ENCODE measurements at places on chromosomes 13 and 19.
A peak's percentile ranks its signal among the peaks of the same experiment; 100 is the strongest.

- DNase-seq: no peak
Measured at GRCh38 chr13:113535381-113535781, 44.9 kb upstream of the DCUN1D2 start.

- DNase-seq: no peak
Measured at GRCh38 chr19:13094771-13095392, 7.8 kb downstream of the LYL1 start.

- DNase-seq: no peak
Measured at GRCh38 chr13:24135674-24136300, 24.7 kb upstream of the SPATA13 start.

- no peak for DNase-seq
Measured at GRCh38 chr19:44003461-44004009, 778 bp downstream of the ZNF230 start.

DNA sequence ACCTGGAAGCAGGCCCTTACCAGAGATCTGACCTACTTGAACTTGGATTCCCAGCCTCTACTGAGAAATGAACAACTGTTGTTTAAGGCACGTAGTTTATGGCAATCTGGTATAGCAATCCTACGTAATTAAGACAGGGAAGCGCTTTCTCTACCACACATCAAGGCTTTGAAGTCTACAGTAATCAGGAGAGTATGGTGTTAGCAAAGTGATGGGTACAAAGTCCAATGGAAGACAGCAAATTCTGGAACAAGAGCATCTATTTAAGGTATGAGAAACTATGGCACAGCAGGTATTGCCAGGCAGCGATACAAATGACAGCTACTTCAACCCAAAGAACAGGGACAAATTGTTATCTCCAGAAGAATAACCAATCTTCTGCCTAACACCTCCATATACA lies 3.1 kb downstream of the ZNF563 start:
- DNase-seq: no peak

- DNase-seq: peak; percentile 16
Measured at GRCh38 chr19:3365836-3366752, at the start of gene NFIC. Gene NFIC, plus strand, starts transcription at chr19:3366583. Its CDS starts 54 bp downstream, at chr19:3366637.

GRCh38 chr19:35655600-35655999 lies 7.5 kb downstream of the COX6B1 start:
- DNase-seq: no peak

- no peak for DNase-seq
Measured at GRCh38 chr19:54449701-54450069, 686 bp downstream of the LENG8 start.

DNA sequence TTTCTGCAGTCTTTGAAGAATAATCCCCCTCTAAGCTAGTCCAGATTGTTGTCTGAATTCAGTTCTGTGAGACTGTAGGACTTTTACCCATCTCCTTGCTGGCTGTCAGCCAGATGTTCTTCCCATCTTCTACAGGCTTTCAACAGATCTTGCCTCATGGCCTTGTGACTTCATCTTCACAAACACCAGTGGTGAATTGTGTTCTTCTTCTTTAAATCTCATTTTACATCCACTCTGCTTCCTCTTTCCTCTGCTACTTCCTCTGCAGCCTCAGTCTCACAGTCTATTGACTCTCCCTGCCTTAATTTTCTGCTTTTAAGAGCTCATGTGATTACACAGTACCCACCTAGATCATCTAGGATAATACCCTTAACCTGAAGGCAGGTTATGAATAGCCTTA lies 859.0 kb upstream of the SLITRK1 start:
- no peak for DNase-seq

- no peak for DNase-seq
Measured at GRCh38 chr13:92806215-92806614, 420.4 kb upstream of the GPC6 start.

- DNase-seq: no peak
Measured at GRCh38 chr13:42116225-42116624, 67.8 kb downstream of the DGKH start.

GRCh38 chr13:99467764-99468163 lies 33.5 kb upstream of the TM9SF2 start:
- no peak for DNase-seq

DNA sequence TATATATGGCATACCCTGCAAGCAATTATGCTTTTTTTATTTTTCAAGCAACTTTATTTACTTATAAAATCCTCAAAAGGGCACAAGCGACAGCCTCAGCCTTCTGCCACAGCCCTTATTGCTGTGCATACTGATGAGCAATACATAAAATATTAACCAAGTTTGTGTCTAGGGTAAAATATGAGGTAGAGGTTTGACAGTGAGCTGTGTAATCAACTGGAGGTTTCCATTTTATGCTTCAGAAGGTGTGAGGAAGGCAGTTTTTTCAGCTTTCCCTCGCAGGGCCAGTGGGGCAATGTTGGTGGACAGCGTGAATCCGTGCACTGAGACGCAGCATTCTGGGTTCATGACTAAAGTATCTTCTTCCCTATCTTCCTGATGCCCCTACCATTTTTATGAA lies 310.4 kb downstream of the IRS2 start:
- DNase-seq: no peak

- DNase-seq: no peak
Measured at GRCh38 chr13:31794452-31794851, 55.1 kb downstream of the RXFP2 start.

DNA sequence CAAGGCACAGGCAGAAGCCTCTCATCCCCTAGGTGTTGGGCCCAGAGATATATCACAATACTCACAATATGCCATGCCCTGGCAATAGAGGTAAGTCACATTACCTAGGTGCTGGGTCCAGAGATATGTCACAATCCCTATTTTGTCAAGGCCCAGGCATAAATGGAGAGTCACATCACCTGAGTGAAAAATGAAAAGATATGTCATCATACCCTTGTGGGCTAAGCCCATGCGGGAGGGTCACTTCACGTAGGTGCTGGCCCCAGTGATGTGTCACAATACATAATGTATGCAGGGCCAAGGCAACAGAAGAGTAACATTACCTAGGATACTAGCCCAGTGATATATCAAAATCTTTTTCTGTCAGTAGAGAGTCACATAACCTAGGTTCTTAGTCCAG lies 127.0 kb downstream of the ZNF675 start:
- no peak for DNase-seq

DNA sequence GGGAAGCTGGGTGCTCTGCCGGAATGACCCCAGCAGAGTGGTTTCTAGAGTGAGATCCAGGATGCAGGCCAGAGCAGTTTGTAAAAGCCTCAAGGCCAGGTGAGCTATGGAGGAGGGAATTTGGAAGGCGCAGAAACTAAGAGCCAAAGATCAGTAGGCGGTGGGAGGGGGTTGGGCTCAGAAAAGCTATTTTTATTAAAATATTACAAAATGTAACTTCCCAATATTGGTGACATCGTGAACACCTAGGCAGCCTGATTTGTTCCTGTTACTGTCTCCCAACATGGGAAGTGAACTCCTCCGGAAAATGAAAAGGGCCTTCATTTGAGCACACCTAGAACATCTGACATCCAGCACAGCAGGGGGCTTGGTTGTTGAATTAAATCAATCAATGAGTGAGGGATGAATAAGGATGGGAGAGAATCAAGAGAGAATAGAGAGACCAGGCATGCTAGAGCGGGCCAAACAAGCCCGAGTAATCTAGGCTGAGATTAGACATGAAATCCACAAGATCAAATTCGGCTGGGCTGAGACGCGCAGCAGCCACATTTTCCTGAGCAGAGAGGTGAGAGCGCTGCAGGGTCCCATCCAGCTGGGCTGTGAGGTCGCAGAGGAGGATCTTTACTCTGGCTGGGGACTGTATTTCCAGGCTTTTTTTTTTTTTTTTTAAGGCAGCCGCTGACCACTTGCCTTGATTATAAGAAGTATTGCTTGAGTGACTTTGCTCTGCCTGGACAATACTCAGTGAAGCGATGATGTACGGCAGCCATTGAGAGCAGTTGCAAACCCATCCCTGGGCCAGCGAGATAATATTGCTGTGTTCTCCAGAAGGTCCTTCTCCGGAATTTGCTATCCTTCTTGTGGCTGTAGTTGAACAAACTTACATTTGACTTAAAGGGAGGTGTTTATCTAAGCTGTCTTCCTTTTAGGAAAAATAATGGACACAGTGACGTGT lies 178.0 kb upstream of the KL start:
- no peak for DNase-seq

DNA sequence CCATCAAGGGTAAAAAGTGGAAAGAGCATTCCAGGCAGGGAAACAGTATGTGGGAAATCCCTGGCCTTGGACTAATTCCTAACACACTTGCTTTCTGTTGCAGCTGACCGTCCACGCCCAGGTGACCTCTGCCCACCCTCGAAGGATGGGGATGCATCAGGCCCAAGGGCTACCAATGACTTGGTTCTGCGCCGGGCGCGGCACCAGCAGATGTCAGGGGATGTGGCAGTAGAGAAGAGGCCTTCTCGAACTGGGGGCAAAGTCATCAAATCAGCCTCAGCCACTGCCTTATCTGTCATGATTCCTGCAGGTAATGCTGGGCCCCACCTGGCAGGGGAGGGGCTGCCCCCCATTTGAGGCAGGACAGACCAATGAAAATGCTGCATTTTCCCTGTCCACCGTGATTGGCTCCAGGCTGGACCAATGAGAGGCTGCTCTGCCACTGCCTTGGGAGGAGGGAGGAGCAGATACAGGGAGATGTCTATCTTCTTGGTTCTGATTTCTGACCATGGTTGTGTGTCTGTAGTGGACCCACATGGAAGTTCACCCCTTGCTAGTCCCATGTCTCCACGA lies 12.6 kb downstream of the DNASE2 start:
- DNase-seq: no peak

GRCh38 chr13:58823701-58824100 lies 1192.2 kb downstream of the PCDH17 start:
- no peak for DNase-seq

DNA sequence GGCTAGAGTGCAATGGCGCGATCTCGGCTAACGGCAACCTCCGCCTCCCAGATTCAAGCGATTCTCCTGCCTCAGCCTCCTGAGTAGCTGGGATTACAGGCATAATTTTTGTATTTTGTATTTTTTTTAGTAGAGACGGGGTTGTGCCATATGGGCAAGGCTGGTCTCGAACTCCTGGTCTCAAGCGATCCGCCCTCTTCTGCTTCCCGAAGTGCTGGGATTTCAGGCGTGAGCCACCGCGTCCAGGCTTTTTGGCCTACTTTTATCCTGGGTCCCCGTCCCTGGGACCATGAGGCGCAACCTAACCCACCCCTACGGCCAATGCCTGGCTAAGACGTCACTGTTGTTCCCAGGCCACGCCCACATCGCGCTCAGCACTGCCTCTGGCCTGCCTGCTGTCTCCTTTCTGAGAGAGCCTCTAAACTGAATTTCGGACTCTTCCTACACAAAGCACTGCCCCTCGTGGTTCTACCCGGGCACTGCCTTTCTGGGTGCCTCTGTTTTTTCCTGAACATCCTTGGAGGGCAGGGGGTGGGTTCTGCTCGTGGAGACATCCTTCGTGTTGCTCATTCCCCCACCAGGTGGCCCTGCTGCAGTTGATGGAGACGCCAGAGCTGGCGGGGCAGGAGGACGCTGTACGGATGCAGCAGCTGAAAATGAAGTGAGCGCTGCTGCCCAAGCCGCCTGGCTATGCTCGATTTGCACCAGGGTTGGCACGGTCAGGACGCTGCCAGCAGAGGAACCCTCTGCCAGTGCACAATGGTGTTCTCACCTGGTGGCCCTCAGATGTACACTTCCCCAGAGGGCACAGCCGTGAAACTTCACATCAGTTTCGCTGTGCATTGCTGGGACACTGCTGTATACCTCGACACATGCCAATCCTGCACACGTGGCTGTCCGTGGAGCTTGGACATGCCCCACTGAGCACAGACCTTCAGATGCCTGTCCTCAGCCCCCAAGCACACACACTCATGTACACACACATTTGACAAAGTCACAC lies 2.0 kb downstream of the REX1BD start:
- DNase-seq: no peak

DNA sequence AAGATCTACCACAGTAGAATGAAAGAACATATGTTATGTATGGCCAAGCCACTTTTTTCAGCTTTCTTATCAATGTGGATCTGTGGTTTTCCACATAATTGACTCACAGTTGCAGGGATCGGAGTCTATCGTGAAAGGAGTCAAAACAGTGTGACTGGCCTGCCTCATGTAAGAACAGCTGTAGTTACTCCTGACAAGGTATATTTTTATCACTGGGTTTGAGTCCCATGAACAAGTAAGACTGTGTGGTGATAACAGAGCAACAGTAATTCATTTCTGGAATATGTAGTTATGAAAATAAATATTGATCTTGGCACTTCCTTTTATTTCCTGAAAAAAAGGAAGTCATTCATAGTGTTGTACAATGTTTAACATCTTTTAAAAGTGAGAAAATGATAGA lies 416.6 kb downstream of the KLF12 start:
- DNase-seq: no peak

GRCh38 chr19:21482863-21483276 lies 22.5 kb upstream of the ZNF429 start:
- peak; percentile 56 for DNase-seq

- no peak for DNase-seq
Measured at GRCh38 chr19:30023330-30023729, 81.3 kb downstream of the URI1 start.

- no peak for DNase-seq
Measured at GRCh38 chr19:34888091-34888490, 38.6 kb upstream of the ZNF30 start.

- DNase-seq: peak; percentile 68
Measured at GRCh38 chr19:51158474-51159129, 16.5 kb downstream of the SIGLEC7 start.

GRCh38 chr13:62525652-62526051 lies 1110.0 kb upstream of the PCDH20 start:
- no peak for DNase-seq

DNA sequence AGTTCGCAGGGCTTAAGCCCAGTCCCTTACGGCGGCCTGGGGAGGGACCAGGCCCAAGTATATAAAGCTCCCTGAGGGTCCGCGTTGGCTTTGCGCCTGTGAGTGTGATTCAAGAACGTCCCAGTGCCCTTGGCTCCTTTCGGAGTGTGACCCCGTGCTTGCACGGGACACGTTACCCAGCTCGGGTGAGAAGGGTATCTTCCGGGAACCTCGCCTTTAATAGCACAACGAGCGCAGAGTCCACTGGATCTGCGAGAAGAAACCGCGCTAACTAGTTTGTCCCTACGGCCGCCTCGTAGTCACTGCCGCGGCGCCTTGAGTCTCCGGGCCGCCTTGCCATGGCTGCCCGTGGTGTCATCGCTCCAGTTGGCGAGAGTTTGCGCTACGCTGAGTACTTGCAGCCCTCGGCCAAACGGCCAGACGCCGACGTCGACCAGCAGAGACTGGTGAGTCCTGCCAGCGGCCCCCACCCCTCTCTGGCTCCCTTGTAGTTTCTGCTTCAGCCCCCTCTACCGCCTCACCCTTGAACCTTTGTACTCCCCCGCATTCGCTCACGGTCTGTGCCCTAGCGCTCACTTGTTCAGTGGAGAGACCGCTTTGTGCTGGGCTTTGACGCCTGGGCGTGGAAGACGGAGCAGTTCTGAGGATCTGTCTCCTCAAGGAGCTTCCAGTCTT lies at the start of gene DNAJC15:
Gene DNAJC15 (plus strand): TSS at position 298 of the 675 bp plus-strand sequence. CDS start 41 bp downstream, at position 339.
- DNase-seq: peak; percentile 65

GRCh38 chr19:40445780-40446262 lies 1.7 kb upstream of the SERTAD3 start:
- DNase-seq: no peak

DNA sequence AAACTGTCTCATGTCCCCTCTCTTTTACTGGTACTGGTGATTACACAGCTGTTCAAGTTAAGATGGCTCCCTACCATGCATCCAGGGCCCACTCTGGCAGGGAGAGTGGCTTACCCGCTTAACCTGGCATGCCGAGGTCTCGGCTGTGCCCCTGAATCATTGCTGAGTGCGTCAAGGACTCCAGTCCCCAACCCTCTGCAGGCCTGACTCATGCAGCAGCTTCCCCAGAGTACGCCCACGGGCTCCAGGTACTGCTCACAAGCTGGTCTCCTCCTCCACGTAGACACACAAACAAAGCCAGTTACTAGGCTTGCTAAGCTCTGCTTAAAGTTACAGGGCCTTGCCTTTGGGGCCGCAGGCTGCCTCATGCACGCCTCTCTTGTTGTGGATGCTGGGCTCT lies 447.4 kb downstream of the COG6 start:
- DNase-seq: no peak
